ENCODE measurements at places on chromosomes 1 and 21.

- DNase-seq = no peak
Measured at GRCh38 chr1:198253668-198254067, 96.9 kb downstream of the NEK7 start.

DNA sequence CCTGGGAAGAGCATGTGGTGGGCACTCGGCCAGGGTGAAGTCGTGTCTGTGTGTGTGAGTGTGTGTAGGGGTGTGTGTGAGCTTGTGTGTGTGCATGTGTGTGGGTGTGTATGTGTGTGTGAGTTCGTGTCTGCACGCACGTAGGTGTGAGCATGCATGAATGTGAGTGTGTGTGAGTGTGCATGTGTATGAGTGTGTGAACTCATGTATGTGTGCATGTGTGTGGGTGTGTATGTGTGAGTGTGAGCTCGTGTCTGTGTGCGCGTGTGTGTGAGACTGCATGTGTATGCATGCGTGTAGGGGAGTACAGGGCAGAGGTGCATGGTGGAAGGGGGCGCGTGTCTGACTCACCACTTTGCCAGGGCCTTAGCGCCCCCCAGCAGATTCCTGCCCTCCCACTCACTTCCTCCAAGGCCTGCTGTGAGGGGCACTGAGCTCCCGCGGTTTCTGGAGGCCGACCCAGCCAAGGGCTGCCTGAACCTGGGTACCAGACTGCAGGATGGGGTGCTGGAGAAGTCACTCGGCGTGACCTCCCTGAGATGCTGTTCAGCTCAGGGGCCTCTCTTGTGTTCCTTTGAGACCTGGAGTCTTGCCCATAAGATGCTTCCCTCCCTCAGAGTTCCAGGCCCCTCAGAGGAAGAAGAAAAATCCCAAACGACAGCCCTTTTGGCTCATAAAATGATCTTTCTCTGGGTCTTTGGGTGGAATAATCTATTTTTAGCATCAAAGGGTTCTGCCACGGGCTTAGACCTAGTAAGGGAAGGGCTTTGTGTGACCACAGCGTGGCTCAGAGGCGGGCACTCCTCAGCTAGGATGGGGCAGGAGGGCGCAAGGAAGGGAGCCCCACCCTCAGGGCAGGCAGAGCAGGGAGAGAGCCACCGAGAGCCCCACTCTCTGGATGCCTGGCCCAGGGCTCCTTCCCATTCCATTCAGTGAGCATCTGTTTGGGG, 41.1 kb upstream of the RUNX3 start:
- no peak for DNase-seq

DNA sequence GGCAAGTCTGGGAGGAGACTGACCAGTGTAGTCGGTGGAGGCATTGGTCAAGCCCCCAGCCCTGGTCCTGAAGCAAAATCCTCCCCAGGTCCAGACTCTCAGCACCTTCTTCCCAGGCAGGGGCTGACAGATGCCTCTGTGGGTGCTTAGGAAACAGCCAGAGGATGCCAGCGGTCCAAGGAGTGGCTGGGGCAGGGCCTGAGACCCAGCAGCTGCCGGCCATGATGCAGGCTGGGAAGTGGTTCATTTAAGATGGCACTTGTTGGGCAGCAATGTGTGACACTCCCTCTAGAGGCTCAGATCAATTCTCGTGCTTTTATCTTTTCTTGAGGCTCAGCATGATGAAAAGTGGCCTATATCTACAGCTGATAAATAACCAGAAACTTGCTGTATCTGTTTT, 165.0 kb upstream of the VAMP3 start:
- DNase-seq = no peak

DNA sequence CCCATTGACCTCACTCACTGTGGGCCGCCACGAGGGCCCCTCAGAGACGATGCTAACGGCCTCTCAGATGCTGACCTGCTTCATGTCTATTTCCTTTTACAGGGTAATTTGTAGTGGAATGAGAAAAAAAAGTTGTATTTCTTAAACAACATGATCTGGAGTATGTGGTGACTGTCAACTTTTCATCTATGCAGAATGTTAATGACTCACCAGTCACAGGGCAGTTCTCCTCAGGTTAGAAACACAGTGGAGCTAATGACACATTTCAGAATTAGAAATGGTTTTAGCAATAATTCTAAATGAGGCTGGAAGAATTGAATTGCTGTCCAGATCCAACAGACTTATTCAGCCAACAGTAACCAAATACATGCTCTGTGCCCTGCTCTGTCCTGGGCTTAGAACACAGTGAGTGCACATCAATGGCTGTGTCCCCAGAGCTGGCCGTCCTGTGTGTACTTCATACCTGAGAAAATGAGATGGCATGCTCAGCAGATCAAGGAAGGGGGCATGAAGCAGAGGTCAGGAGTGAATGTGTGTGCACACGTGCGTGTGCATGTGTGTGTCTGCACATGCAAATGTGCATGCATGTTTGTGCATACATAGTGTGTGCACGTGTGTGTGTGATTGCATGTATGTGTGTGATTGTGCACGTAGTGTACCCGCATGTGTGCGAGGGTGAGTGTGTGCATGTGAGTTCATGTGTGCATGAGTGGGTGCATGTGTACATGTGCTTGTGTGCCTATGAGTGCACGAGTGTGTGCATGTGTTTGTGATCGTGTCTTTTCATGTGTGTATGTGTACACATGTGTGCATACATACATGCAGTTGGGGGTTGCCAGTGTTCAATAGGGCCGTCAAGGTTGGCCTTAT, 145.3 kb downstream of the PCBP3 start:
- no peak for DNase-seq

GRCh38 chr1:64163970-64164369, 39.5 kb upstream of the UBE2U start:
- no peak for DNase-seq

DNA sequence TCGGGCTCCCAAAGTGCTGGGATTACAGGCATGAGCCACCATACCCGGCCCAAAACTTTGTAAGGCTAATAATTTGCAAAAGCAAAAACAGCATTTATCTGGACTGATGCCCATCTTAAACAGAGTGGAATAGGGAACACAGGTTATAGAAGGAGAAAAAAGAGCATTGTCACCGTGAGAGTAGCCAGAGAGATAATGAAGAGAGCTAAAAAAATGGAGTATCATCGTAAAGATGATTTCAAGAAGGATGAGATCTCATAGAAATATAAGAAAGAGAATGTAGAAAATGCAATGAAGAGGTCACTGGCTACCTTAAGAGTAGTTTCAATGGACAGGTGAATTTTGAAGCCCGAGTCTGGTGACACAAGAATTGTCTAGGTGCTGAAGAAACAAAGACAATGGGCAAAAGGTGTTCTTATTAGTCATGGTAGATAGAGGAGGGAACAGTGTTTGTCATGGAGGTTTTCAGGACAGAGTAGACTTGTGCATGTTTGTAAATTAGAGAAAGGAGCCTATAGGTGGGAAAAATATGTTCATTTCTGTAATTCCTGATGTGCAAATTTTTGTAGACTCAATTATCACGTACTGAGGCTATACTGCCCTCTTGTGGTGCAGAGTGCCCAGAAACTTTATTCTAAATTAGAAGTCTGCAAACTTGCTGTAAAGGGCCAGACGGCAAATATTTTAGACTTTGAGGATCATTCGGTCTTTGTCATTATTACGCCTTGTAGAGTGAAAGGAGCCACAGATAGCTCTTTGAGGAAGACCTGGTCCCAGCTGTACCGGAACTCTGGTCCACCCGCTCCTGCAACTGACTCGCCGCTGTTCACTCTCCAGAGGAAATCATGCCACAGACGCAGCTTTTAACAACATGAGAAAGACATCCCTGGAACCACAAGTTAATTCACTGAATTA, 8.1 kb upstream of the TMEM183A start:
- peak; percentile 58 for DNase-seq

GRCh38 chr21:36807422-36807928, 108.6 kb downstream of the SIM2 start:
- DNase-seq = no peak

DNA sequence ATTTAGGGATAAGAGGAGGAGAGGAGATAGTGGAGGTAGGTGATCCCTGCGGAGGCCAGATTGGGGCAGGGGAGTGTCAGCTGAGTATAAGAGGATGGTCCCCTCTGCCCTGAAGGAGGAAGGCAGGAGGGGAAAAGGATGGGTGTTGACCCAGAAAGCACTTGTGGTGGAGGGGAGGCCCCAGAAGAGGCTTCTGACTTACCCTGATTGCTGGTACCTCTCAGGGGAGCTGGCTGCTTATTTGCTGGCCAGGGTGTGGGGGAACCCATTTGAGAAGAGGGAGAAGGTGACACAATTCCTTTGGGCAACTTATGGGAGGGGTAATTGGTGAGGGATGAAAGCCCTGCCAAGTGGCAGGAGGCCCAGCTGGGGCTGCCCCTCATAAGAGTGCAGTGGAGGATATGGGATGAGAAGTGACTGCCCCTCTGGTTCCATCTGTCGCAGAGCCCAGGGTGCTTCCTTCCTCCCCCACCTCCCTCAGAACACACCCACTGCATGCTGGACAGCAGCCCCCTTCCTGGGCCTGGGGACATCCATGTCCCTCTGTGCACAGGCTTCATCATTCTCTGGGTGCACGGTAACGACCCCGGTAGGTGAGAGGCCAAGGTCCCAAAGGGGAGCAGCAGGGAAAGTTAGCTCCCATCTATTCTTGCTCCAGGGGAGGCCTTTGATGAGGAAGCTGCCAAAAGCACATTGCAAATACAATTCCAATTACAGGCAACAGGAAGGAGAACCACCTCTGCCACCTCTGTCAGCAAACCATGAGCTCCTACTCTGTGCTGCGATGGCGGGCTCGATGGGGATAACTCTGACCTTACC, 1.4 kb upstream of the PCSK9 start:
- DNase-seq = no peak

DNA sequence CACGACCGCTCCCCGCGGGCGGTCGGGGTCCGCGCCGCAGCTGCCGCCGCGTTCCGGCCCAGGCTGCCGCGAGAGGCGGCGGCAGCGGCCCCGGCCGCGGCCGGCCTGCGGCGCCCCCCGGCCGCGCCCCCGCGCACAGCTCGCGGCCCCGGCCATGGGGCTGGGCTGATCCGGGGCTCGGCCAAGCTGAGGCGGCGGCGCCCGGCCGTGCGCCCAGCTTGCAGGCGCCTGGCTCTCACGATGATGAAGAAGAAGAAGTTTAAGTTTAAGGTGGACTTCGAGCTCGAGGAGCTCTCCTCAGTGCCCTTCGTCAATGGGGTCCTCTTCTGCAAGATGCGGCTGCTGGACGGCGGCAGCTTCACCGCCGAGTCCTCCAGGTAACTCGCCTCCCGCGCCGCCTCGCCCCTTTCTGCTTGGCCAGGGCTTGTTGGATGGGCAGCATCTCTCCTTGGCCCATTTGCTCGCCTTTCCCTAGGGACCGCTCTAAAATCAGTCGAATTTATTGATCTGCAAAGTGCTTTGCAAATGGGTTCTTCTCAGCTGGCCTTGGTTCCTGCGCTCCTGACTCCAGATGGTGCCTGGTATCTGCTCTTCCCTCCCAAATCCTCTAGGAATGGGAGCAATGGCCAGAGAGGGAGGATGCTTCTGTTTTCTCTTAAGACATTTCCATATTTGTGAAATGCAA, 431 bp downstream of the EEIG2 start:
- peak; percentile 48 for DNase-seq

GRCh38 chr1:235011599-235012435, 116.8 kb downstream of the TOMM20 start:
- no peak for DNase-seq

GRCh38 chr1:203135636-203136305, 8.2 kb downstream of the ADORA1 start:
- DNase-seq = no peak

GRCh38 chr1:44084998-44085675, 33.5 kb upstream of the KLF17 start:
- DNase-seq = no peak

DNA sequence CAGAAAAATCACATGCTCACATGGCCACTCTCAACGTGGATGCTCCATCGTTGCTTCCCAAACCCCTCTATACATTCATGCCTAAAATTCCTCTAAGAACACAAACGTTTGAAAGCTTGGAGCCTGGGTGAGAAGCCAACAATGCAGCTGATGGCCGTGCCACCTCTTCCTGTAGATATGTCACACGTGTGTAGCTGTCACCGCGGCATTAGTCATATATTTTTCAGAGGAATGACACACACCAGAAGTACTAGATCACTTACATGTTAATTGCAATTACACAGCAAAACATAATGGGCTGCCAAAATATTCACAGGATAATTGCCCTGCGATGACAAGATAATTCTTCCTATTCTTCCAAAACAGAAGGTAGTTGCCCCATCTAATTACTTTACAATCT, 112.7 kb upstream of the BACE2 start:
- no peak for DNase-seq

DNA sequence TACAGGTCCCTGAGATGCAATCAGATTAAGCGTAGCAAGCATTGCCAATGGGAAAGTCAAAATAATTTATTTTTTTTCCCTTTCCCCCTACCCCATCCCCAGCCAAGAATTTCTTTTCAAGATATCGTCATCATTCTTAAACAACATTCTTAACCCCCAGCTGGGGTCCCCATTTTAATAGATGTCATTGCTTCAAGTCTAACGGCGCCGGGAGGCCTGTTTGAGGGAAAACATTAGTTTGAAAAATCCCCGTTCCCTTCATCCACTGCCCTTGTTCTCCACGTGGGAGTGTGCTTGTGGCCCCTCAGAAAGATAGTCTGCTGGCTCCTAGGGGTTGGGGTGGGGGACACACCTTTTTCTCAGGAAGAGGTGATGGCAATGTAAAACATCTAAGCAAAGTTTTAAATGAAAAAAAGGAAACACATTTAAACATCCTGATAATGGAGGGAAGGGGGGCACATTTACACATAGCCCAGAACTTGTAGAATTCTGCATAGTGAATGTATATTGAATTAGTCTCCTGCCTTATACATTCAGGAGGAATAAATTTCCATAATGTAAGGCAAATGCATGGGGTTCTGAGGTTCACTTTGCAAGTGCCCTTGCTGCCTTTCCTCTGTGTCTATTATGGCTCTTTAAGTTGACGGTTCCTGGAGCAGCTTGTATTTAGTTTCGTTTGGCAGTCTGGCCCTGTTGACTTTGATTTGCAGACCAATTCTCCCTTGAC, 6.8 kb downstream of the TRNP1 start:
- no peak for DNase-seq

- no peak for DNase-seq
Measured at GRCh38 chr1:86515597-86515996, 31.3 kb upstream of the CLCA4 start.

DNA sequence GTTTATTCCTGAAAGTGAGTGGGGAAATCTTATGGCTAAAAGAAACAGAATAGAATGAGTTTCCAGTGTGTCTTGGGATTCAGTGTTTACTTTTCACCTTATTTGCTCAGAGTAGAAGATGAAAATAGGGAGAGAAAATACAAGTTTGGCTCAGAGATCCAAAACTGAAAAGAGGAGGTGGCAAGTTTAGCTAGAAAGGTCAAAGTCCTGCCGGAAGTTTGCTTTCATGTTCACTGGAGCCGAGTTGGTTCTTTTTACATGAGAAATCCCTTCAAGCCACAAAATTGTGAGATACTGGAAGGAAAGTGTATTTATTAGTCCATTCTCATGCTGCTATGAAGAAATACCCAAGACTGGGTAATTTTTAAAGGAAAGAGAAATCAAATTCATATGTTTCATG, 604.6 kb downstream of the MRPL39 start:
- DNase-seq = peak; percentile 1
